ENCODE measurements at places on chromosomes 2 and 18.

GRCh38 chr2:108554528-108554927 lies 20.3 kb downstream of the LIMS1 start:
- no peak for DNase-seq

DNA sequence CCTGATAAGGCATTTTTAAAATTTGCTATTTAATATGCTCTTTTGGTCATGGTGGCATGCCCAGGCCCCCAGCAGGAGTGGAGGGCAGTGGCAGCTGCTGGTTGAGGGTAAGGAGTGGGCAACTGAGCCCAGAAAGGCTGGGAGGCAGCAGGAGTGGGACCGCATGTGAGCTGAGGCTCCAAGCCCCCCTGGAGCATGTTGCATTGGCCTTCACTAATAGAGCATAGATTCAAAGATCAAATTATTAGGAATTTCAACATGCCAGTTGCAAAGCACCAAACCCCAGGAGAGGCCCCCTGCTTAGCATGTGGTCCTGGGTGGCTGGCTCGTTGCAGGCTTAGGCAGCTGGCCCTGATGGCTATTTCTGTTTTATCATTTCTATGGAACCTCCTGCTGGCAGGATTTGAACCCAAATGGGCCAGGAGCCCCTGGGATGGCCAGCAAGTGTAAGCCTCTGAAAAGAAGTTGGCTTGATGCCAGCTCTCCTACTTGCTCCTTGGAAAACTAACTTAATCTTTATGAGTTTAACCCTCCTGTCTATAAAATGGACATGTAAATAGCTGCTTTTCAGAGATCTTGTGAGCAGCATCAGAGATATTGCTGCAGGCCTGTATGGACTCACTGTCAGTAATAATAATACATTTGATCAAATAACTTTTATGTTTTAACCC lies 42.1 kb upstream of the TMEM131 start:
- no peak for DNase-seq

DNA sequence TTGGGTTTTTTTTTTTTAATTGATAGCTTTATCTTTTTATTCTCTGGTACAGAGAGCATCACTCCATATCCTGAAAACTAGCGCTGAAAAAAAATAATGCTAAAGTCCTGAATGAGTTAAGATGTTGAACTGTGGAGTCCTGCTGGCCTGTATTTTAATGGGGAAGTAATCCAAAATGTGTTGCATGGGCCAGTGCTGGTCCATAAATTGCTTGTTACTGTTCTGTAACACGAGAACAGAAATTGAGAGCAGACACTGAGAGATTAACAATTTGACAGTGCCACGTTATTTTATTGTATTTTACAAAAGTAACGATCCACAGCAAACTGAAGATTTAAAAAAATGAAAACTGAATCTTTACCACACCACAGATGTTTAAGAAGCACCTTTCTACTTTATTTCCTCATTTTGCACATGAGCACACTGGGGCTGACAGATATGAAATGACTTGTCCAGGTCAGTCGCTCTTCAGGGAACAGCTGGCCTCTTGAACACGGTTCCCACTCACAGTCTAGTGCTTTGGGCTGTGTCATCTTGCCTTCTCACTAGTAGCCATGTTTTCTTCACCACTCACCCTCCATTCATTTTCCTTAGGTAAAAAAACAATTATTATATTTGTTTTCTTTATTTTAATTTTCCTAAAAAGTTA lies 35.3 kb downstream of the ZCCHC2 start:
- DNase-seq, result no peak

- DNase-seq, result peak; percentile 48
These were observed 11.5 kb downstream of the ROCK1 start for GRCh38 chr18:21100146-21100545.

GRCh38 chr18:74638210-74638609 lies 40.5 kb downstream of the ZNF407 start:
- DNase-seq, result no peak

DNA sequence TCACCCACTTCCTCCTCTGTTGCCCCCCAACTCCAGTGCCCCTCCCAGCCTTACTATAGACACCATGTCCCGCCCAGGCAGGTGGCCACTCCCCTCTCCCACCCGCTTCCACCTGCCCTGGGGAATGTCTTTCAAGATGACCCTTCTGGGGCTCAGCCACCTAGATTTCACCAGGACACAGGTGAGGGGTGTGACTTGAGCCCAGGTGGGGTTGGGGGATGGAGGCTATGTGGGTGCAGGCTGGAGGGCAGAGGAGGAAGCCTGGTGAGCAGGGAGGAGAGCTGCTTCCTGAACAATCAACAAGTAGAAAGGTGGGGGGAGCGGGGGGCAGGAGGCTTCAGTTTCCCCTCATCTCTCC lies 8.7 kb downstream of the ADRA2B start:
- DNase-seq, result no peak

- peak; percentile 35 for DNase-seq
These were observed 47.1 kb downstream of the IKZF2 start for GRCh38 chr2:213104092-213104902.

GRCh38 chr18:68826121-68826520 lies 28.2 kb downstream of the CCDC102B start:
- DNase-seq, result peak; percentile 29

GRCh38 chr2:26399771-26400376 lies 1.8 kb upstream of the DRC1 start:
- DNase-seq, result no peak

DNA sequence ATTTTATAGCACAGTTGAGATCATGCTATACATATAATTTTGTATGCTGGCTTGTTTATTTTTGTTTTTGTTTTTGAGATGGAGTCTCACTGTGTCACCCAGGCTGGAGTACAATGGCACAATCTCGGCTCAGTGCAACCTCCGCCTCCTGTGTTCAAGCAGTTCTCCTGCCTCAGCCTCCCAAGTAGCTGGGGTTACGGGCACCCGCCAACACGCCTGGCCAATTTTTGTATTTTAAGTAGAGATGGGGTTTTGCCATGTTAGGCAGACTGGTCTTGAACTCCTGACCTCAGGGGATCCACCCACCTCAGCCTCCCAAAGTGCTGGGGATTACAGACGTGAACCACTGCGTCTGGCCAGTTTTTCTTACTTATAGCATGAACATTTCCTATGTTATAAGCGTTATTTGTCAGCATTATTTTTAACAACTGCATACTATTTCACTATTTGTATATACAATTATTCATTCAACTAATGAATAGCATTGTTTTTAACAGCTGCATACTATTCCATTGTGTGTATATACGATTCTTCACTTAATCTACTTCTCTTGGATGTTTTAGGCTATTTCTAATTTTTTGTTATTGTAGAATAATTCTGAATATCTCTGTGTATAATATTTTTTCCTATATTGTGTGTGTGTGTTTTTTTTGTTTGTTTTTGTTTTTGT lies 3.5 kb downstream of the EHD3 start:
- DNase-seq, result no peak

DNA sequence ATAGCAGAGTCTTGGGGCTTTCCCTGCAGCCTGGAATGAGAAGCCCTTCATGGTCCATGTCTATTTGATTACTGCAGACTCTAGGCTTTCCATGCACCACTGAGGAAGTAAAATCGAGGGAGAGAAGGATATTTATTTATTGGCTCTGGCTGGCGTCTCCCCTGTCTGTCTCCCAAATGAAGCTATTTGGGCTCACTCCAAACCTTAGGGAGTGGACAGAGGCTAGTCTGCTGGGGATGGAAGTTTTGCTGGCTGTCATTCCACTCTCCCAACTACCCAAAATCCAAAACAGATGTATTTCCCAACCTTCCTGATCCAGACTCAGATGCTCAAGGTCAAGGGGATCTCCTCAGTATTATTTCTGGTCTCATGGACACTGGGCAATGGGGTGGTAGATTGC lies 33.7 kb downstream of the TMEM17 start:
- DNase-seq, result peak; percentile 73

DNA sequence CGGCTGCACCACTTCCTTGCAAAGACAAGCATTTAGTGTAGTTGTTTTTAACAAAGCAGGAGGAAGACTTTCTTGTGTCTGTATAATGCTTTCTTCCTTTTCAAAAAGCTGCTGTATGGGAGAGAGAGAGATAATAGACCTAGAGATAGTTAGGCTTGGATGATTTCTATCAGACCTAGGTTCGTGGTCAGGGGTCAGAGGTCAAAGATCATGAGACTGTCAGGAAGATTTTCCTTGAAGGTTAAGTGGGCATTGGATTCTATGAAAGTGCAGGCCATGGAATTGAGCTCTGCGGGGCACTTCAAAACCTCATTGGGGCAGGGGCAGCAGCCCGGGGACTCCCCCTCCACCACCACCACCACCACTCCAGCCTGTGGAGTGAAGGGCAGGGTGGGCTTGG lies 164.6 kb downstream of the CTIF start:
- no peak for DNase-seq

DNA sequence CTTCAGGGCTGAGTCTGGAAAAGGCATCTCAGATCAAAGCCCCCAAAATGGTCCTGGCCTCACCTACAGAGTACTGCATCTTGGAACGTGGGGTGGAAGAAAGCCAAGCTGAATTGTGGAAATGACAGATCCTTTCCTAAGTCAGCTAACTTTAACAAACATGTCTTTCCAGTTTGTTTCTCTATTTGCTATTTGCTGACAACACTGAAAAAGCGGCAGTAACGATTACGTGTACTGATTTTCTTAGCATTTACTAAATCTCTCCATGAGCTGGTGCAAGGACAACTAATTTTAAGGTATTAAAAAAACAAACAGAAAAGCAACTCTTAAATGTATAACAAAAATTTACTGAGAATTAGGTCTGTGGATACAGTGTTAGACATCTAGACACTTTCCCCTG lies 1.1 kb downstream of the HIBCH start:
- no peak for DNase-seq

GRCh38 chr18:6488956-6489355 lies 74.2 kb upstream of the L3MBTL4 start:
- peak; percentile 31 for DNase-seq

DNA sequence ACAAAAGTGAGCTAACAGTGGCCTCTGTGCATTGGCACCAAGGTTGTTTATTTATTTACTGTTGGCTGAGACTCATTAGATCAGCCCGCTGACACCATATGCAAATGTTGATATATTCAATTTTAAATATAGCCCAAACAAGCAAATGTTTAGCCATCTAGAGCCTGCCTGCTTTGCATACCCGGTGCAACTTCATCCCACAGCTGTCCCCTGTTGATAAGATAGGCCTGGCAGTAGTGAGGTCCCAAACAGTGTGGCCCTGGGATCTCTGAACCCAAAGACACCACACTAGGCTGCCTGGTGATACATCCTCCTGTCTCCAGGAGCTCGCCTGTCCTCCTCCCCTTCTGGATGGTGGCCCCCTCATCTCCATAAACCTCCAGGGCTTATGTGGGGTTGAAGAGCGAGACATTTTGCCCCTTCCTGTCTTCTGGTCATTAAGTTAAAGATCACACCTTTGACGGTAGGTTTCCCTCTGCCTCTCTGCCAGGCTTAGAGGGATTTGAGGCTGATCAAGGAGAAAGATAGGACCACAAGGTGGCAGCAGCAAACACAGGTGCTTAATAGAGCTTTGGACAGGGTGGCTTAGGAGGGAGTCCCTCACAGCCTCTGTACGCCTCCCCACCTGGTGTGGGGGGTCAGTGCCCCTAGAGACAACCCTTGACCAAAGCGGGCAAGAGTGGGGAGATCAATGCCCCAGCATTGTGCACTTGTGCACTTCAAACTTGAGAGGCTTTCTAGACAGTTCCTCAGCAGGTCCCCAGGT lies 23.7 kb upstream of the MYO5B start:
- DNase-seq, result no peak

Measured in fibroblast of upper back skin (primary cell).